Activated CD8-positive, alpha-beta memory T cell treated with anti-CD3 and anti-CD28 coated beads for 1 hour (primary cell): ENCODE measurements at places on chromosomes 16 and 17.

DNA sequence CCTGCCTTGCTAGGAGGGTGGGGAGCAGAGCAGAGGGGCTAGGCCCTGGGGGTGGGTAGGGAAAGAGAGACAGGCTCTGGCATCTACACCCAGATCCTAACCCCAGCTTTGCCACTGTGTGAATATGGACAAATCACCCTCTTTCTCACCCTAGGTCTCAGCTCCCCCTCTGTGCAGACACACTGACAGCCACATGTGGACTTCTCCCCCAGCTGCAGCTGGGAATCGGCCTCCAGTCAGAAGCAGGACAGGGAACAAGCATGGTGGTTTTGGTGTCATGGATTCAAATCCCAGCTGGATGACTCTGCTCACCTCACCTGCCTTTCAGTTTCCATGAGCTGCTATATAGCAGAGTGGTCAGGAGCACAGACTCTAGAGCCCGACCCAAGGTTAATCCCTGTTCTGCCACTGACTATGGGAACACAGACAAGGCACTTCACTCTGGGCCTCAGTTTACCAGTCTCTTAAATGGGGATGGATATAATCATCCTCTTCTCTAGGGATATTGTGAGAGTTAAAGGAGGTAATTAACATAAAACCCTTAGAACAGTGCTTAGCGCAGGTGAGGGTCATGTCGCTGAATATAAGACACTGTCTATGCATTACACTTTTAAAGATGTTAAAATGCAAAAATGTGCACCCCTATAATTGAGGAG is 26.2 kb upstream of the MAP3K14 start:
- no peak for DNase-seq

DNA sequence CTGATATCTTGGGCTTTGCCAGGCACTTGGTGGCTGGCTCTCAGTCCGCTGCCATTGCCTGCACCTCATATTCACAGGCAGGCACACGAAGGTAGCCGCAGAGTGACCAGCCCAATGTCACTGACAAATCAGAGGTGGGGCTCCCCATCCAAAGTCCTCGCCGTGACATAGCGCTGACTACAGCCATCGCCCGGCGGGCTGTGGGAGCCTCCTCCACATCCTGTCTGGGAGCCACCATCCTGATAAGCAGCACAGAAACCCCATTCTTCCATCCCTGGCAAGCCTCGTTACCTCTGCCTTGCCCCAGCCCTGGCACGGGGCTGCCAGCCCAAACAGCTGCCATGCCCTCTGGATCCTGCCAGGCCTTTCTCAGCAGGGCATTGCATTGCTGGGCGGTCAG is 437.8 kb downstream of the SLC39A11 start:
- no peak for DNase-seq

DNA sequence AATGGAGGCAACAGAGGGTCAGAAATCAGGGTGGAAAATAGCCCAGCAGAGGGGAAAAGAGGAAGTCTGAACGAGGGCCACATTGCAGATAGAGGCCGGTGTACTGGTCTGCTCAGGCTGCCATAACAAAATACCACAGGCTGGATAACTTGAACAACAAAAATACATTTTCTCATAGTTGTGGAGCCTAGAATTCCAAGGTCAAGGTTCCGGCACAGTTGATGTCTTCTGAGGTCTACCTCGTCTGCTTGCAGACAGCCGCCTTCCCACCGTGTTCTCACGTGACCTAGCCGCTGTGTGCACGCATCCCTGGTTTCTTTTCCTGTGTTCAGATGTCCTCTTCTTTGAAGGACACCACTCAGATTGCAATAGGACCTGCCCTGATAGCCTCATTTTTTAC is 249.4 kb downstream of the WWOX start:
- DNase-seq: no peak

DNA sequence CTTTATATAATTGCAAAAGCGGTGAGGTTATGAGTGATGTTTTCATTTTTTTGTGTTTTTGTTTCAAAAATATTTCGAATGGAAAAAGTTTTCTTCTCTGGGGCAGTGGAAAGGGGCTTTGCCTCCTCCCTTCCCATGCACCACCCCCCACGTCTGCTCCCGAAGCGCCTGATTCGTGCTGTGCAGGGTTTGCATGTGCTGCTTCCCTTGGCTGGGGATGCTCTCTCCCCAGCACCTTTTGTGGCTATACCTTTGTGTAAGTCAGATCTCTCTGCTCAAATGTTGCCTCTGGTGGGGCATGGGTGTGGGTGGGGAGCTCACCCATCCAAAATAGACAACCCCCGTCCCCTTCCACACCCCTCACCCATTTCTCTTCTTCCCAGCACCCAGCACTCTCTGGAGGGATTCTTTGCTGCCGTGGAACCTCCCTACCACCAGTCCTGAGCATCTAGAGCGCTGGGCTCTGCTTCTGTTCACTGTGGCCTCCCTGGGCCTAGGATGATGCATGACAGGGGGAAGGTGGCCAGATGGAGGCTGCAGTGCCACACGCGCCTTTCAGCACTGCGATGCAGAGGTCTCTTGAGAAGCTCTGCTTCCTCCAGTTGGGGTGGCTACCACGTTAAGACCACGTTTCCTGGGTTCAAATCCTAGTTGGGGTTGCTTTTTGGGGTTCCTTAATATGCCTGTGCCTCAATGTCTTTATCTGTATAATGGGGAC is 71.2 kb downstream of the IRF8 start:
- no peak for DNase-seq

DNA sequence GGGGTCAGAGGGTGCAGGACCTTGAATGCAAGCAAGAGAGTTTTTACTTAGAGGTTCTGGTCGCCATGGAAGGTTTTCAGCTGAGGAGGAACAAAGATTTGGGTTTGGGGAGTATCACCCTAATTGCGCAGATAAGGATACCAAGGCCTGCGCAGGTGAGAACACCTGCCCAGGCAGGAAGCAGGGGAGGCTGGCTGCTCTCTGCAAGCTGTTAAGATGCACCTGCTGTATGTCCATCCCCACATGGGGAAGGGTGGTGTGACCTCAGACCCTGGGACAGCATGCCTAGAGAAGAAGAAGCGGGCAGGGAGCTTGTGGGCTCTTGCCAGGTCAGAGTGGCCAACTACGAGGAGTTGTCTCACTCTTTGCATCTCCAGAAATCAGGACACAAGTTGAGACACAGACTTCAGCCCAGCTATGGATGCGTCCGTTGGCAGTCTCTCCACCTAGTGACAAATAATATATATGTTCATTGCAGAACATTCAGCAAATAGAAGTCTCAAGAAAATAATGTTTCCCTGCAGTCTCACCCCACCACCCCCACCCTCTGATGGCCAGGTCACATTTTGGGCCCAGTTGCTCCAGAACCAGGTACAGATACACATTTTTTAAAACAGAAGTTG is 77.7 kb downstream of the SREBF1 start:
- DNase-seq: no peak

GRCh38 chr16:24723663-24724062 is 5.8 kb upstream of the TNRC6A start:
- DNase-seq: no peak

DNA sequence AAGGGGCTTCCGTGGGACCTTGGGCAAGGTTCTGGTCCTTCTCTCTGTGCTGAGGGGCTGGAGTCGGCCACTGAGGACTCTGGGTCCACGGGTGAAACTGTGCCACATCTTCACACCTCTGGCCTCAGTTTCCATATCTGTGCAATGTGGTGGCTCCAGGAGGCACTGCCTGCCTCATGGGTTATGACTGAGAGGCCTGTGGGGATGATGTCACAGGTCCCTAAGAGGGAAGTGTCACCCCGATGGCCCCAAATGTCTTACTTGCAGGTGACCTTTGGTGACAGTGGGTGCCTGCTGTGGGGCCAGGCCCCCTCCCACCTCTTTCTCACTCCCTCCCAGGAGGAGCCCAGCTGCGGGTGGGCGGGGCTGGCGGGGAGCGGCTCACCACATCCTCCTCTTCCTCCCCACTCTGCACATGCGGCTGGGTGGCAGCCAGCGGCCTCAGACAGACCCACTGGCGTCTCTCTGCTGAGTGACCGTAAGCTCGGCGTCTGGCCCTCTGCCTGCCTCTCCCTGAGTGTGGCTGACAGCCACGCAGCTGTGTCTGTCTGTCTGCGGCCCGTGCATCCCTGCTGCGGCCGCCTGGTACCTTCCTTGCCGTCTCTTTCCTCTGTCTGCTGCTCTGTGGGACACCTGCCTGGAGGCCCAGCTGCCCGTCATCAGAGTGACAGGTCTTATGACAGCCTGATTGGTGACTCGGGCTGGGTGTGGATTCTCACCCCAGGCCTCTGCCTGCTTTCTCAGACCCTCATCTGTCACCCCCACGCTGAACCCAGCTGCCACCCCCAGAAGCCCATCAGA is at the start of gene IL21R:
Gene IL21R (plus strand): TSS at position 407 of the 801 bp plus-strand sequence. CDS start 27,898 bp downstream, outside the sequence.
- peak; percentile 85 for DNase-seq

DNA sequence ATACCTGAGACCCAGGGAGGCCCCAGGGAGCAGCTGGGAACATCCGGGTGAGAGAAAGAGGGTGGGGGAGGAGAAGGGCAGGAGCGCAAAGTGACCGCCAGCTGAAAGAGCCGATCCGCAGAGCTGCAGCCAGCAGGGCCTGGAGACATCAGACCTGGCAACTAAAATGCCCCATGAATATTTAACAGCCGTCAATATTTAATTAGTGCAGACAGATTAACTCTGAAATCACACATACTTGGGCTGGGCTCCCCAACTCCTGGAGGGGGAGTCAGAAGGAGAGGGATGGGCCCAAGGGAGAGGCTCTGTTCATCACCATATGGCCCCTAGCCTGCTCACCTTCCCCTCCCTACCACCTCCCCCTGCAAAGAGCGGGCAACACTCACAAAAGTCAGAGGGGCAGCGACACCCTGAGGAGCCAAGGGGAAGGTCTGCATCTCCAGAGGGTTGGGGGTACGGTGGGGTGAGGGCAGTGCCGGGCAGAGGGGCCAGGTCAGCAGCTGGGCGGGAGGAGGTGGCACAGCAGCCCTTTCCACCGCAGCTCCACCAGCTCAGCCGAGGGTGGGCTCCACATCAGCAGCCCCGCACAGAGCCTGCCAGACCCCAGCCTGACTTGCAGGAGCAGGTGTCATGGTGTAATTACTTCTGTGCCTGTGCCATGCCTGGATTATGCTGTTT is 61.9 kb upstream of the CCL1 start:
- no peak for DNase-seq
